PC-9 (cell line): ENCODE measurements at places on chromosomes 3 and 15. TPM values are rescaled to one million over a fixed set of nuclear protein-coding genes. Genes with fewer than 3 reads are reported as not detected.

ZNF385D gene
- total RNA-seq, result 0.28 TPM in 1 of 2 replicates, not detected in the other

- H3K27ac ChIP-seq, result no peak overlapping the region
- no peaks in the 10 kb centered on the region for H3K4me1 ChIP-seq
- no peak for DNase-seq
- H3K27me3 ChIP-seq, result peaks cover 13% of the 10 kb centered on the region; the same call in 1 of the 2 replicates
- no peak overlapping the region for H3K4me3 ChIP-seq
Measured at GRCh38 chr3:36769926-36770325, 5.6 kb upstream of the DCLK3 start.

DNA sequence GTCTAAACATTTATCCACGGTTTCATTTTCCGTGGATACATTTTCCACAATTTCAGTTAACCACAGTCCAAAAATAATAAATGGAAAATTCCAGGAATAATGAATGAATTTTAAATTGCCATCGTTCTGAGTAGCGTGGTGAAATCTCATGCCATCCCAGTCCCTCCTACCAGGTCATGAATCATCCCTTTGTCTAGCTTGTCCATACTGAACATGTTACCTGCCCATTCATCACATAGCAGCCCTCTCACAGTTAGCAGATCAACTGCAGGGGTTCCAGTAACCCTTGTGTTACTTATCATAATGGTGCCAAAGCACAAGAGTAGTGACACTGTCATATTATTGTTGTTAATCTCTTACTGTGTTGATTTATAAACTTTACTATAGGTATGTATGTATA is 124.5 kb downstream of the GSK3B start:
- no peak for DNase-seq
- H3K27ac ChIP-seq, result no peak overlapping the region
- H3K27me3 ChIP-seq, result no peaks in the 10 kb centered on the region
- H3K4me3 ChIP-seq, result no peak overlapping the region
- no peaks in the 10 kb centered on the region for H3K36me3 ChIP-seq

LMCD1 gene
- total RNA-seq, result 10.0 and 10.3 TPM in 2 replicates

ANKUB1 gene
- total RNA-seq, result not detected in 2 replicates

- DNase-seq, result no peak
- H3K27ac ChIP-seq, result no peak overlapping the region
- H3K36me3 ChIP-seq, result no peaks in the 10 kb centered on the region
- H3K4me1 ChIP-seq, result no peaks in the 10 kb centered on the region
- H3K27me3 ChIP-seq, result no peaks in the 10 kb centered on the region
Measured at GRCh38 chr3:12797124-12797891, 828 bp downstream of the CAND2 start.

HCN4 gene
- total RNA-seq, result not detected in 2 replicates

RASGRF1 gene
- 2.3 and 6.0 TPM in 2 replicates for total RNA-seq

- H3K4me1 ChIP-seq, result no peaks in the 10 kb centered on the region
- DNase-seq, result no peak
- no peaks in the 10 kb centered on the region for H3K27me3 ChIP-seq
- H3K27ac ChIP-seq, result no peak overlapping the region
Measured at GRCh38 chr3:46742992-46743585, 25.4 kb upstream of the PRSS50 start.

SKIC8 gene
- 44.5 and 47.7 TPM in 2 replicates for total RNA-seq

DNA sequence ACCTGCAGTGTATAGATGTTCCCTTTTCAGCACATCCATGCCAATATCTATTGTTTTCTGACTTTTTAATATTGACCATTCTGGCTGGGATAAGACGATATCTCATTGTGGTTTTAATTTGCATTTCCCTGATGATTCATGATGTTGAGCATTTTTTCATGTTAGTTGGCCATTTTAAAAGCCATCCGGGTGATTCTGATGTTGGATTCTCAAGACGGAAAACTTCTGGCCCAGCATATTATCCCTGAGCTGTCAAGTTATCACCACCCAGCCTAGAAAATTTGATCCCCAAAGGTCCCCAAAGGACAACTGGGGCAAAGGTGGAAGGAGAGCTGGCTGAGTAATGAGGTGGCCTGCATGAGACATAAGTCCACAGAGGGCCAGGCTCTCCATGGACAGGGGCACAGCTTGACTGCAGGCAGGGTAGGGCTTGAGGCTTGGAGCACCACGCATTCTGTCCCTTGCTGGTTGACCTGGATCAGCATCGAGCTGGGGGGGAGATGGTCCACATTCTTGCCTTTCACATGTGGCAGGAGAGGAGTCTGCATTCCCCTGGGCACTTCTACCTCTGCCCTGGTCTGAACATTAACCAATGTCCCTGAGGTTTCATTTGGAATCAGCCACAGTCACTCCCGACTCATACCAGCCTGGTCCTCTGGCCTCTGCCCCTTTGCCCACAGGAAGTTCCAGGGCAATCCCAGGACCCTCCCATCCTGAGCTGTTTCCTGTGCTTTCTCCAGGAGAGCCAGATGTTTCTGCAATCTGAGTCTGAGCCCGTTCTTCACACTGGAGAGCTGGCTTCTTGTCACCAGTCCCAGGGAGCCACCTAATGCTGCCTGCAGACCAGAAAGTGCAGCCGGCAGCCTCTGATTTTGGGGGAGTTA is 69.2 kb downstream of the ISG20 start:
- H3K27me3 ChIP-seq, result peaks cover 85% of the 10 kb centered on the region
- H3K27ac ChIP-seq, result no peak overlapping the region
- DNase-seq, result no peak
- no peaks in the 10 kb centered on the region for H3K36me3 ChIP-seq
- H3K4me3 ChIP-seq, result no peak overlapping the region

GRCh38 chr3:188385295-188385694 is 231.3 kb downstream of the LPP start:
- no peaks in the 10 kb centered on the region for H3K27me3 ChIP-seq
- H3K4me3 ChIP-seq, result no peak overlapping the region
- peak overlapping the region; percentile 17; the same call in 1 of the 2 replicates for H3K27ac ChIP-seq
- H3K36me3 ChIP-seq, result no peaks in the 10 kb centered on the region
- peak; percentile 67 for DNase-seq
- peaks cover 15% of the 10 kb centered on the region; the same call in 1 of the 2 replicates for H3K4me1 ChIP-seq

DNA sequence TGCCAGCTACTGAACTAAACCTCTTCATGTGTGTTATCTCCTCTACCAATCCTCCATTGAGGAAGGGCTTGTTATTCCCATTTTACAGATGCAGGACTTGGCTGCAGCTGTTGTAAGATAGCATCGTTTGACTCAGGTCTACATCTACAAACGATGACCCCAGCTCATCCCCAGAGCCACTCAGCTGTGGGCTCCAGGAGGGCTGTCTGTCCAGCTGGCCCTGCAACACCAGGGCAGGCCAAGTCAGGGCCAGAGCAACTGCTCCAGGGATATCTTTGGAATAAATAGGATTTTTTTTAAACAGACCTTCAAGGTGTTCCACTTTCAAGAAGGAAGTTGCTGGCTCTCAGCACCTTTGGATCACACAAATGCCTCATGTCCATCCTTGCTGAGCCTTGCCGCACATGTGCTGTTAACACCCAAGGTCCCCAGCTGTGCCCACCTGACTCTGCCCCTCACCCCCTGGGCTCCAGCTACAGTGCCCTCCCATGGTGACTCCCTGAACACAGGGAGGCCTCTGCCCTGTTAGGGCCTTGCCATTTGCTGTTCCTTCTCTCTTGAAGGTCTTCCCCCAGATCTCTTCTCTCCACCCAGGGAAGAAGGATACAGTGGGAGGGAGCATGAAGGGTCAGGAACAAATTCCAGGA is 31.0 kb downstream of the ALDH1L1 start:
- no peaks in the 10 kb centered on the region for H3K36me3 ChIP-seq
- no peak overlapping the region for H3K27ac ChIP-seq
- DNase-seq, result no peak
- H3K27me3 ChIP-seq, result no peaks in the 10 kb centered on the region

TAGLN3 gene
- not detected in 2 replicates for total RNA-seq

- H3K27ac ChIP-seq, result no peak overlapping the region
- H3K36me3 ChIP-seq, result no peaks in the 10 kb centered on the region
- no peaks in the 10 kb centered on the region for H3K4me1 ChIP-seq
- 0 out of 2 replicates have a peak, but pooled peaks cover 5% of the 10 kb centered on the region for H3K27me3 ChIP-seq
- H3K4me3 ChIP-seq, result no peak overlapping the region
Measured at GRCh38 chr3:62632510-62633294, 242.5 kb downstream of the CADPS start.

GRCh38 chr15:70083946-70084345 is 13.8 kb downstream of the TLE3 start:
- no peak for DNase-seq
- no peak overlapping the region for H3K4me3 ChIP-seq
- no peaks in the 10 kb centered on the region for H3K27me3 ChIP-seq
- H3K4me1 ChIP-seq, result no peaks in the 10 kb centered on the region
- peaks cover 17% of the 10 kb centered on the region; the same call in 1 of the 2 replicates for H3K36me3 ChIP-seq
- H3K27ac ChIP-seq, result no peak overlapping the region

RTP3 gene
- not detected in 2 replicates for total RNA-seq

DNA sequence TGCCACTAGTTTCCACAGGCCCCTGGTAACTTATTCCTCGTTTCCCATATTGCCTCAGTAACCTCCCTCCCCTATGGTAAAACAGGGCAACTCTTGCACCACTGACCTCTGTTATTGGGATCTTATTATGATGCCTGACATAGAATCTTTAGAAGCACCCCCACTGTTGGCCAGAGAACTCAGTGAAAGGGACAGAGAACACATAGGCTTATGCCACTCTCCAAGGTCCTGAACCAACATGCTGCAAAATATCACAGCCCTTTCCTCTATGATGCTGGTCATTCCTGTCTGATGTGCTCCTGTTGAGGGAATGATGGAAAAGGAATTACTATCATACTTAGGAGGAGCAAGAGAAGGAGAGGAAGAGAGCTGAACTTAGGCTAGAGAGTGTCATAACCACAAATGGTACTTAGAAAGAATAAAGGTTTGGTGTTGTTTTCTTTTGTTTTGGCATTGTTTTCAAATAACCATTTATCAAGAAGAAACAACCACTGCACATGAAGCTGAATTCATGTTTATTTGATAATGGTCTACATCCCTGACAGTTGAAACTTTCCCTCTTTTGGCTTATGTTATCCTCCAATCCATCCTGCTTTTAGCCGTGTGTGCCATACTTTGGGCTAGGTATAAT is 330.2 kb downstream of the EPHB1 start:
- H3K4me1 ChIP-seq, result no peaks in the 10 kb centered on the region
- no peak for DNase-seq
- H3K27ac ChIP-seq, result no peak overlapping the region
- H3K4me3 ChIP-seq, result no peak overlapping the region
- H3K36me3 ChIP-seq, result no peaks in the 10 kb centered on the region

DNA sequence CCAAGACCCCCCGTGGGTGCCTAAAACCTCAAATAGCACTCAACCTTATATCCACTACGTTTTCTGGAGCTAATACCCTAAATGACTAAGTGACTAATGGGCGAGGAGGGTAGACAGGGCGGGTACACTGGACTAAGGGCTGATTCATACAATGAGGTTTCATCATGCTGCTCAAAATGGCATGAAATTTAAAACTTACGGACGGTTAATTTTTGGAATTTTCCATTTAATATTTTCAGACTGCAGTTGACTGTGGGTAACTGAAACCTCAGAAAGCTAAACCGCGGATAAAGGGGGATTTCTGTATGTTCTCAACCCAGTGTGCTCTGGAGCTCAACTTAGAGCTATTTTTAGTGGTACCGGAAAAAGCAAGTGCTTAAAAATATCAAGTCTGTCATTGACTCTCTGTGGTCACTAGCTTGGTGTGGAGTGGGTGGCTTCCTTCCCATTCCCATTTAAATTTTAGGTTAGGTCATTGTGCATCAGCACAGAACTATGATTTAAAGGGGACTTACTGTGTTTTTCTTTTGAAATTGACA is 72.9 kb downstream of the LRRC28 start:
- DNase-seq, result peak; percentile 47
- peaks cover 16% of the 10 kb centered on the region for H3K4me1 ChIP-seq
- no peaks in the 10 kb centered on the region for H3K27me3 ChIP-seq

UROC1 gene
- total RNA-seq, result not detected in 2 replicates

DNA sequence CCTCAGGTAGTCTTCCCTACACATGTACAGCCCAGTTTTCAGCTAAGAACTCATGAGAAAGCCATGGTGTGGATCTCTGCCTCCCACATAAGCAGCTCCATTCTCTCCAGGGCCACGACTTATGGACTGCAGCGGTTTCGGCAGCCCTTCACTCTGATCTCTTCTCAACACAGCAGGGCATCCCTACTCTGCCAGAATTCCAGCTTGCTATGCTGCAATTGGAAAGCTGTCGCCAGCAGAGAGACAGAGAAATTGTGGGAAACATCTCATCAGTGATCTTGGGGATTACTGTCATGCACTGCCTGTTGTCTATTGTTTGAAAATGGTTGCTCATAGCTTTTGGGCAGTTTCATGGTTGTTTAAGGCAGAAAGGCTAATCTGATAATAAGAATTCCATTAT is 11.9 kb upstream of the BLM start:
- no peak for DNase-seq
- H3K4me1 ChIP-seq, result no peaks in the 10 kb centered on the region
- no peak overlapping the region for H3K27ac ChIP-seq
- H3K4me3 ChIP-seq, result no peak overlapping the region
- H3K27me3 ChIP-seq, result no peaks in the 10 kb centered on the region

- peak overlapping the region; percentile 51; the same call in 1 of the 2 replicates for H3K27ac ChIP-seq
- DNase-seq, result no peak
- H3K4me3 ChIP-seq, result no peak overlapping the region
- peaks cover 14% of the 10 kb centered on the region for H3K4me1 ChIP-seq
- no peaks in the 10 kb centered on the region for H3K27me3 ChIP-seq
Measured at GRCh38 chr3:23629181-23629894, 176.4 kb upstream of the UBE2E1 start.
